NCI-H1105 (cell line): ENCODE measurements at places on chromosomes 1 and 21.

DNA sequence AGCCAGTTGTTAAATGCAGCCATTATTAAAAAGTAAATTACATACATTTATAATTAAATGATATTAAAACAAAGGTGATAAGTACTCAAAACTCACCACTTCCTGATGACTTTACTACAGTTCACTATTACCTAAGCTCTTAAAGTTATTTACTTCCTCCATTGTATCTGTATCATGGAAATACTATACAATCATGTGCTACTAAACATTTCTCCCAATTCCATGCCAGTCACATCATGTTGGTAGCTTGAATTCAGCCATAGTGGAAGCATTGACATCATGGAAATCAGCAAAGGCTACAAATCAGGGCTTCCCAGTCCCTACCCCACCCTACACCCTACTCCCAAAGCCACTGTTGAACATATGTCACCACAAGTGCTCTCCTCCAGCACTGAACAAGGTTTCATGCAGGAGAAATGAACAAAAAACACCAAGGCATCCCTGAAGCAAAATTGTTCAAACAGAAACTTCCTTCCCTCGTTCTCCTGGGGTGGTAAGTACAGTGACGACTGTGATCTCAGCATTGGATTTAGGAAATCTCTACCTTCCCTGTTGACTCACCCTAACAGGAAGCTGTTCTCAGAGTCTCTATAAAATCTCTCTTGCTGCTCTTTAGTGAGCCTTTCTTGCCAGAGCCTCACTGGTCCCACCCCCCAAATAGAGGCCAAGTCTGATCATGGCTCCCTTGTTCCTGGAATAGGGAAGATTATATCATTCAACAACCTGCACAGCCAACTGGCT is 12.7 kb downstream of the VSIG8 start:
- DNase-seq = no peak

GRCh38 chr21:34180407-34180806 is 107.0 kb downstream of the MRPS6 start:
- no peak for DNase-seq

- DNase-seq = no peak
These were observed 9.1 kb downstream of the ZFYVE9 start for GRCh38 chr1:52150946-52151345.

DNA sequence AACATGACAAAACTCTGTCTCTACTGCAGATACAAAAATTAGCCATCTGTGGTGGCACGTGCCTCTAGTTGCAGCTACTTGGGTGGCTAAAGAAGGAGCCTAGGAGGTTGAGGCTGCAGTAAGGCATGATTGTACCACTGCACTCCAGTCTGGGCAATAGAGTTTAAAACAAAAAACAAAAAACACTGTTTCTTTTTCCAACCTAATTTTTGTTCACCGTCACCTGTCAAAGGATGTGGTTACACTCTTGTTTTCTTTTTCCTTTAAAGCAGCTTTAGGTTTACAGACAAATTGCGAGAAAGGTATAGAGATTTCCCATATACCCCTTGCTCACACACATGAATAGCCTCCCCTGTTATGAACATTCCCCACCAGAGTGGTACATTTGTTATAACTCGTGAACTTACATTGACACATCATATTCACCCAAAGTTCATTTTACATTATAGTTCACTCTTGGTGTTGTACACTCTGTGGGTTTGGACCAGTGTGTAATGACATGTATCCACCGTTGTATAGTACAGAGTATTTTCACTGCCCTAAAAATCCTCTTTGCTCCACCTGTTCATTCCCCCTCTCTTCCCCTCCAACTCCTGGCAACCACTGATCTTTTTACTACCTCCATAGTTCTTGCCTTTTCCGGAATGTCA is 26.2 kb downstream of the SMG7 start:
- DNase-seq = no peak

DNA sequence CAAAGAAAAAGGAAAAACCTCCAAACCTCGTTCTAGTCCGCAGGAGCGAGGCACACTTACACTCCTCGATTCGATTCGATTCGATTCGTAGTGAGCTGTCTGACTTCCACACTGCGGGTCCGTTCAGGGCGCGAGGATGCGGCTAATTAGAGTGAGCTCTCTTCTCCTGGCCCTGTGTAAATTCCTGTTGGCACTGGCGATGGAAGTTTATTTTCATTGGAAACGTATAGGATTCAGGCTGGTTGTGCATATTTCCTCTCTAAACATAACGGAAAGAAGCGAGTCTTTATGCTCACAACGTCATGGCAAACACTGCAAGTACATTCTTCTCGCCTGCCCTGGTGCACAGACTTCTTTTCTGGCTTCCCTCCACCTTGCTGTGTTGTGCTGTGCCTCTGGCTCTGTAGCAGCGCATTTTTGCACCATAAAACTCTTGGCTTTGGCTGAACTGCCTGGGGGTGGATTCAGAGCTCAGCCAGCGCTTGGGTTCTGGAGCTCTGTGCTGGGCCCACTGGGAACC is 2.7 kb downstream of the HUNK start:
- no peak for DNase-seq

DNA sequence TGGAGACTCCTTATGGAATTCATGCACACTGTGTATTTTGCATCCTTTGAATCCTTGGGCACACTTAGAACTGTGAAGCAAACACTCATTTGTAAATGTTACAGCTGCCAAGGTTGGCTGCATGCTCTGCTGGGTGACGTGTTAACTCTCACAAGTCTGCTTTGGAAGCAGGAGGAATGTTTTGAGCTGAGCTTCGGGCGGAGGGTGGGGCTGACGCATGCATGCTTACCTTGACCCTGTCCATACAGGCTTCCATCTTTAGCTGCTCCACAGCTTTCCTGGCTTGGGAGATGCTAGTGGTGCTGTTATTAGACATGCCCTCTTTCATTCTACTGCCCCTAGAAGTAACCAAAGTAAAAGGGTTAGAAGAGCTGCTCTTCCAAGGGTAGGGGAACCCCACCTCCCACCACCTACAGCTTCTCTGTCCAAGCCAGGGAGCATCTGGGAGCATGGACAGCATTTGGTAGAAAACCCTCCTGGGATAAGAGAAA is 66.0 kb downstream of the GNG4 start:
- no peak for DNase-seq

GRCh38 chr1:234603221-234604204 is 6.5 kb downstream of the IRF2BP2 start:
- DNase-seq = no peak

DNA sequence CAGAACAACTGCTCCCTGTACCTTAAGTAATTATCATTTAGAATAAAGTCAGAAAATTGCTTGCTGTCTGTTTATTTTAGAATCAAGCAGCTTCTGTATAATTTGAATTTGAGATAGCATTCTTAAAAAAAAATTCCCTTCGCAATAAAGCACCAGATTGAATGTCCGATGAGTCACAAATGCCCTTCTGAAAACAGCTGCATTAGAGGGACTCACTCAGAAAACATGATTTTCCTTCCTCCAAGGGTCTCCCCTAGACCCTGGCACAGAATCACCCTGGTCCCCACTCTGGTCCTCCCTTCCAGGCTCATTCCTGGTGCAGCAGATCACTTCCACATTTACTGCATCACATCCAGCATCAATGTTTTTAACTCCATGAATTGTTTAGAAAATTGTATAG is 471.1 kb upstream of the VAMP3 start:
- no peak for DNase-seq

GRCh38 chr1:203146042-203146369 is 18.5 kb downstream of the ADORA1 start:
- DNase-seq = no peak

DNA sequence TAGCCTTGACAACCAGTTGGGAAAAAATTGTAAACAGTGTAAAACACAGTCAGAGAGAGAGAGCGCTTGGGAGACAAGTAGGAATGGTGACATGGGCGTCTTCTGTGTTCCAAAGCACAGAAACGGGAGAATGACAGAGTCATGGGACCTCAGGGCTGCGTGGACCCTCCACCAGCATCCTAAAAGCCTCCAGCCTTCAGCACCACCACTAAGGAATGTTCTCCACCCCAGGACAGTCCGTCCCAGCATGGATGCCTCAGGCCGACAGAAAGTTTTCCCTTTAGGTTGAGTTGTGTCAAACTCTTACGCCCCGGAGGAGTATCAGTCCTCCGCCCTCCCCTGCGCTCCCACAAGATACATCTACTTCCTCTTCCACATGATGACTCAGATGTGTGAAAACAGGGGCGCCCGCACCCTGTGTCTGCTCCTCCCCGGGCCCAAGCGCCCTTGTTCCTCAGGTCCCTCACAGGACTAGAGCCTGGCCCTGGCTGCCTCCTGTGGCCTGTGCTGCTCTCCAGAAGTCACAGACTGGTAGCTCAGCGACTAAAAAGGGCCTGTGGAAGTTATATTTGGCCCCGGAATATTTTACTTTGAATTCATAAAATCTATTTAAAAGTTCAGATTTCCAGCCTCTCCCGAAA is 63.9 kb upstream of the EFHD2 start:
- no peak for DNase-seq

GRCh38 chr1:84973498-84974334 is 23.2 kb downstream of the MCOLN2 start:
- no peak for DNase-seq

- DNase-seq = no peak
These were observed 140.4 kb upstream of the UBE2U start for GRCh38 chr1:64062941-64063581.

DNA sequence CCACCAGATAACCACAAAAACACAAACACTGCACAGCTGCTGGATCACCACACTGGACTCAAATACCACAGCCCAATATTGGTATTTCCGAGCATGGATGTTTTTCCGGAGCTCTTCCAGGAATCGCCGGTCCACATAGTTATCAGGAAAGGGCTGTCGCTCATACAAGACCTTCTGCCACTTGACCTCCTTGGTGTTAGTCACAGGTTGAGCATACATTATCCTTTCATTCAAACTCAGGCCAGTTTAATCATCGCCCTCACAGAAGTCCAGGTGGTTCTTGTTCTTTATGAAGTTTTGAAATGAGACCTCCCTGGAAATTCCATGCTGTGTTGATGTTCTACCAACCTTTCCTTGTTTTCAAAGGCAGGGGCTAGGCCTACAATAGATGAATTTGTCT is 1.5 kb downstream of the PIGC start:
- DNase-seq = no peak

DNA sequence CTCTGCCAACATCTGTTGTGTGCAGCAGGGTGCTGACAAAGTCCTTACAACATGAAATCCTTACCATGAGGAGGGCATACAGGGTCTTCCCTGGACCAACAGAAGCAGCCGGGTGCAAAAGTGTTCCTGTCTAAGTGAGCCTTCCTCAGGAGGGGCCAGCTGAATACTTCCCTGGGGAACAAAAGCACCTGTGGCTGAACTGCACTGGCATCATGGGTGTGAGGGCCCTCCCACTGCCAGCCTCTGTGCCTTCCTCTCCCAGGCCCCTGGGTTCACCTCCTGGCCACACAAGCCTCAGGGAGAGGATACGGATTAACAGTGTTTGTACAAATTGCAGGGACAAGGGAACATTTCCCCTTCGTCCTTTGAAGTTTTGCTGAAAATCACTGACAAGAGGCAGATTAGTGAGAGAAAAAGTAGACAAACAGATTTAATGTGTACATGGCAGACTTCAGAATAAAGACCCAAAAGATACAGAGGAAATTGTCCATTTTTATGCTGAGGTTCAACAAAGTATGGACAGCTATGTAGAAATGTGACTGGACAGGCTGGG is 91.0 kb upstream of the PPM1J start:
- DNase-seq = no peak

GRCh38 chr1:53411541-53412152 is 47.6 kb upstream of the DMRTB1 start:
- no peak for DNase-seq

GRCh38 chr21:45324489-45325205 is 37.0 kb upstream of the POFUT2 start:
- DNase-seq = no peak

DNA sequence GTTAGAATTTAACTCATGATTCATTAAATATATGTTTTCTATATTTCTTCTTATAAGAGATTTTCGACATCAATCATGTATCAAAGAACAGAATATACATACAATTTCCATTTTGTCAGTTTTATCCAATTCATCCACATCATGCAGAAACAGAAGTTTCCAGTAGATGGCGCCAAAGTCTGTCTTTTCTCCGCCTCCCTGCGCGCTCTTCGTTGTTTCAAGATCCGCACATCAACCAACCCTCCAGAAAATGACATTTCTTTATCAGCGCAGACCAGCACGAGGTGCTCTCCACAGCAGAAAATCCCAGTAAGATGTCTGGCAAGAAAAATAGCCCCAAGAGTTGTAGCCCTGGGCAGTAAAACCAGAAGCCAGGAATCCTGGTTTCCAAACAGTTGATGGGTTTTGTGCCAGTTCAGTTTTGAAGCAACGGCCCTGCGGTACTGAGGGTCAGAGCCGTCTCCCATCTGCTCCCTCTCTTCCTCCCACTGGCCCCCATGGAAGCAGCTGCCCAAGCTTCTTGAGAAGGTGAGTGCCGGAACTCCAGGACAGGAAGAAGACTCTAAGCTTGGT is 38.6 kb upstream of the GPR137B start:
- DNase-seq = peak; percentile 16

DNA sequence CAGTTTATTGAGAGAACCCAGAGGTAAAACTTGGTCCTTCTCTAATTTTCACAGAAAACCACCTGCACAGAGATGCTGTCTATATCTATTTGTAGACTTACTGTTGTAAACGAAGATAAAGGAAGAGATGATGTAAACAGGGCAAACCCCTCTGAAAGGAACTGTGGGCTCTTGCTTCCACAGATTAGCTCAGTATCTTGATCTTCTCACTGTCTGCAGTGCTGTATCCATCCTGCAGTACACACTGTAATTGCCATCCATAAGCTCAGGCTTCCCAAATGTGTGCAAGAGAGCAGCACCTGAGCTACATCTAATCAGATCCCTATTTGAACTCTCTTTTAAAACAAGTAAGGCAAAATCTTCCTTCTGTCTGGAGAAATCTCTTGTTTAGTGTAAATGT is 16.6 kb upstream of the RWDD3 start:
- no peak for DNase-seq

DNA sequence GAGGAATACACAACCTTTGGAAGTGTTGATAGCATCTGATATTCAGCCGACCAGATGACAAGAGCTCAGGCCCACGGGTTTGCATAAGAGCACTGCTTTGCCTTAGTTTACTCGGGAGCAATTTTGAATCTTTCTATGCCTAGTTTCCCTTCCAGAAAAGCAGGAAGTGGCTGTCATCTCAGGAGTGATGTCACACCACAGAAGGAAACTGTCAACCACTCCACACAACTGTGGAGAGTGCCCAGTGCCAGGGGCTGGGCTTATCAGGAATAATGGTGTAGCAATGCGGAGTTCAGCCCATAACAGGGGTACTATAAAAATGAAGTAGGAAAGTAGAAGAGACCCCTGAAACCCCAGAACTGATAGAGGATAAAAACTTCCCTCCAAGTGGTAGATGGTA is 28.4 kb downstream of the NTPCR start:
- DNase-seq = no peak
